Activated CD4-positive, alpha-beta T cell treated with anti-CD3 and anti-CD28 coated beads for 36 hours (primary cell): ENCODE measurements at places on chromosomes 1 and 21. TPM values are rescaled to one million over a fixed set of nuclear protein-coding genes. Genes with fewer than 3 reads are reported as not detected.

DNA sequence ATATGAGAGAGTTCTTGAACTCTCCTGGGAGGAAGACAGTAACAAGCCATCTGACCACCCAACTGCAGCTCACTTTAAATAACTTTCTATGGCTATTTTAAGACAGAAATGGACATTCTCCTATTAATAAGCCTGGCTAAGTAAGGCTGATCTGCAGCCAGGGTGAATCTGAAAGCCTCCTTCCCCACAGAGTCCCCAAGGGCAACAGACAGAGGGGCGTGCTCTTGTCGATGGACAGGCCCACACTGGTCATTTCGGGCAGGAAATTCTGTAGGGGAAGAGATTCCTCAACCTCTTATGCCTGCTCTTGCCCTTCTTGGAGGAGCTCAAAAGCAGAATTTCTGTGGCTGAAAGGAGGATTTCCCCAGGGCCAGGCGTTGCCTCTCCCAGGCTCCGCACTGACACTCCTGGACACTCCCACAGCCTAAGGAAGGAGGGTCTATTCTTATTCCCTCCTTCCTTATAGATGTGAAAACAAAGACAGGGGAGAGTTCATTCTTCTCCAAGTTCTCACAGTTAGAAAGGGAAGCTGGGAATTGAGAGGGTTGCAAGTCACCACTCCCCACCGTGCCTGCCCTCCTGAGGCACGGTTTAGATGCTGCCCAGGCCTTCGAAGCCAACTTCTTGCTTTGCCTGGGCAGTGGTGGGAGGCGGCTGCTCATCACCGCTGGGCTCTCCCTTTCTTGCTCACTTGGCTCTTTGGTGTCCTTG, 17.9 kb upstream of the KANK4 start:
- DNase-seq, result no peak

GRCh38 chr1:65568285-65568684, 147.8 kb downstream of the LEPR start:
- DNase-seq, result no peak

DNA sequence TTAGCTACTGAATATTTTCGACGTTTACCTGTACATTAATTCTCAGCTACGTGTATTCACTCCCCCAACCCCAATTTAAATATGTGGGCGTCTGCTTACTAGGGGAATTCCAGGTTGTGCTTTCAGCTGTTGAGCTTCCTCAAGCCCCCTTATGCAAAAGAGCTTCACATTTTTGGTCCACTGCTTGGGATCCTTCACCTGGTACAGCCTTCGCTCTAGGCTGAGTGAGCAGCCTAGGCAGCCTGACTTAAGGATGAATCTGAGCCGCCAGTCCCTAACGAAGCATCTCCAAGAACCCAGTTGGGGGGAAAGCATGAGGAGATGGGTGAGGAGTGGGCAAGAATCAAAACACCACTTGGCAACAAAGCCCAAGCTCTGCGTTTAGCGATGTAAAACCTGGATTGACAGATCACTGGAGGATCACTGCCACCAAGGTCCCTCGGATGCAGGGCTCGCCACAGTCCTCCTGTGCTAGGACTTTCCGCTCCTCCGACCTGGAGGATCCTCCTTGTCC, 674 bp downstream of the BCL10 start:
- DNase-seq, result peak; percentile 23

- no peak for DNase-seq
Observed at GRCh38 chr1:35285771-35286606, 17.5 kb downstream of the ZMYM4 start.

DNA sequence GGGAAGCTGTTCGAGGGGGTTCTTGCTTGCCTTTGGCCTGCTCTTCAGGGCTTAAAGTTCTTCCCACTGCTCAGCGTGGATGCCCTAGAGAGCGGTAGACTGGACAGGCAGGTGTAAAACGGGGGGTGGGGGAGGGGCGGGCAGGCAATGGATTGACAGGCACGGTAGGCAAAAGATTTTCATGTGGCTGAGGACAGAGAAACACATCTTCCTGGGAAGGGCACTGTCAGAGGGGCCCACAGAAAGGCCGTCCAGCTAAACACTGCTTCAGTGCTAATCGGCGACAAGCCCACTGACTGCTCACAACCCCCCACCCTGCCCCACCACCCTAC, 412 bp downstream of the ABCA4 start:
- no peak for DNase-seq

GRCh38 chr1:224333309-224333926, 3.4 kb upstream of the NVL start:
- peak; percentile 26 for DNase-seq

- DNase-seq, result no peak
Observed at GRCh38 chr1:164765557-164765956, 206.6 kb downstream of the PBX1 start.

- DNase-seq, result peak; percentile 1
Observed at GRCh38 chr1:53583021-53583867, 124.0 kb downstream of the DMRTB1 start.

GRCh38 chr1:240395336-240395735, 216.6 kb downstream of the GREM2 start:
- DNase-seq, result no peak

DNA sequence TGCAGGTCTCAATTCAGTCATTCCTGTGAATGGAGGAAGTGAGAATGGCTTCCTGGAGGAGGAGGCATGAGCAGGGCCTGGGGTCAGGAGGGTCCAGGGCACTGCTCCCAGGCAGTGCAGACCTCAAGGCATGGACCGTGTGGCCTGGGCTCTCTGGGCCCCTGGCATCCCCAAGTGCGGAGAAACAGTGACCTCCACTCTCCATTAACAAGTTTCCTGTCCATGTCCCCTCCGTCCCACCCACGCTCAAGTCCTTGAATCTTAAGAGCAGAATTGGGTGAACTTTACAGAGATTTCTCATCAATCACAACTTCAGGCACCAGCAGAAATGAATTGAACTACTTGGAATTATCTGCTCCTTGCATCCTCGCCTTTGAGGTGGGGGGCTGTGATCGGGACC, 211.1 kb downstream of the NPHP4 start:
- DNase-seq, result no peak

GRCh38 chr21:23522751-23523150, 2084.5 kb downstream of the MRPL39 start:
- no peak for DNase-seq

DNA sequence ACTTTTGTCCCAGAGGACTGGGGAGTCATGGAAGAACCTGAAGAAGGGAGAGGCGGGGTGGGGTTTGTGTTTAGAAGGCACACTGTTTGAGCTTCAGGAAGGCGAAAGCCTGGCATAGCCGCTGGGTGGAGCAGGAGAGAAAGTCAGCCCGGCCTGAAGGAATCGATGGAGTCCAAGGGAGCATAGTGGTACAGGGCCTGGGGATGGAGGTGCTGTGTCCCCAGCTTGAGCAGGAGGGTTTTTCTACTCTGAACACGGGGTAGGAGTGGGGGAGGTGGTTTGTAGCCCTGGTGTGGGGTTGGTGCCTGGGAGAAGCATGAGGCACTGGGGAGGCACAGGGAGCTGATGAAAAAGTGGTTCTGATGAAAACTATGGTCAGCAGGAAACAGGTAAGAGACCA, 4.7 kb upstream of the CCDC24 start:
- no peak for DNase-seq

Gene SNRPE
- 416 TPM for total RNA-seq

Gene NCAM2
- total RNA-seq, result not detected

Gene ADCY10
- 0.11 TPM for total RNA-seq
